Cardiac muscle cell (in vitro differentiated cells and primary cell): ENCODE measurements at places on chromosomes 12 and 14.
A peak's percentile ranks its signal among the peaks of the same experiment; 100 is the strongest.

DNA sequence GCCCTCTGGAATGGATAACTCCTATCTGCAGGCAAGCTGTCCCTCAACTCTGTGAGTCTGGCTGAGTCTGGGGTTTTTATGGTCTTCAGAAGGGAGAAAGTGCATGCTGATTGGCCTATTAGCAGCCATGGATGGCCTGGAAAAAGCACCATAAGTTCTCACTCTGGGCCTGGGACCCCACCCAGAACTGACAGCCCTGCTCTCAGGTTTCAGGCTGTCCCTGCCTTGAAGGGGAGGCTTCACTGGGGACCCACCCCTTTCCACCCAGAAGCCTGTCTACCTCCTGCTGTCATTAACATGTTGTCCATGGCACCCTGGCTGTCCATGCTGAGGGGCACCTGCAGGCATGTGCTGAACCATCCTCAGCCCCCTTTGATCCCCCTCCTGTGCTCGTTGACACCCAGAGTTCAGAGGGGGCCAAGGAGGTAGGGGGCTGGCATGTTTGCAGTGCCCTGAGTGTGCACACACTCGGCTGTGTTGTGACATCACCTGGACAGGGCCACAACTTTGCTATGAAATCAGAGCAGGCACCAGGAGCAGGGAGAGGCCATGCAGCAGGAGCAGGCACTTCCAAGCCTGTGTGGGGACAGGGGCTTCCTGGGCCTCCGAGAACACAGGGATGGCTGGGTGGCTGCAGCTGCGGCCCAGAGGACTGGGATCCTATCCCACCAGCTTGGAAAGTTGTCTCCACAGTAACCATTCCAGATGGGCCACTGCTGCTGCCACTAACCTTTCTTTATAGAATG, 84.7 kb downstream of the ACSS3 start:
- no peak for DNase-seq

DNA sequence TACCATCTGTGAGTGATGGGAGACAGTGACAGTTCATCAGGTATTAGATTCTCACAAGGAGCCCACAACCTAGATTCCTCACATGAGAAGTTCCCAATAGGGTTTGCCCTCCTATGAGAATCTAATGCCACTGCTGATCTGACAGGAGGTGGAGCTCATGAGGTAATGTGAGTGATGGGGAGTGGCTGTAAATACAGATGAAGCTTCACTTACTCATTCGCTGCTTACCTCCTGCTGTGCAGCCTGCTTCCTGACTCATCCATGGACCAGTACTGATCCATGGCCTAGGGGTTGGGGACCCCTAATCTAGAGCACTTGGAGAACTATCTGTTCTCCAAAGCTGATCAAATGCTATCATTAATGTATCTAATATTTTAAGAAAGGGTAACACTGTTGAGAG, 17.7 kb downstream of the CLEC2D start:
- DNase-seq, result no peak

GRCh38 chr14:30443368-30444007, 115.5 kb upstream of the G2E3 start:
- peak; percentile 53 for DNase-seq

DNA sequence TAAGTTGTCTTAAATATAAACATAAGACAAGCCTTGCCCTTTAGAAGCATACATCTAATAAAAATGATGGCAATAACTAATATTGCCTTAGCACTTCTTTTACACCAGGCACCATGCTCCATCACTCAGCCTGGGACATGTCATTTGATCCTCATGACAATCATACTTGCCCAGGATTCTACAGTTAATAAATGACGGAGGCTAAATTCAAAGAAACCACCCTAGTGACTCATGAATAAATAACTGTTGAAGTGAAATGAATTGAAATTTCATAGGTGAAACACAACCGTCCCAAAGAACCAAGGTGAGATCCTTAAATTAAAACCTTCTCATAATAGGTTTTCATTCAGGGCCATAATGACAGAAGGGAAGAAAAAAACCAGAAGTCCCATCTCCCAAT, 89.5 kb downstream of the GRIN2B start:
- no peak for DNase-seq
